Activated CD8-positive, alpha-beta memory T cell treated with anti-CD3 and anti-CD28 coated beads for 1 hour (primary cell): ENCODE measurements at places on chromosomes 6 and 20.

- no peak for DNase-seq
These were observed 33.3 kb downstream of the GABRR2 start for GRCh38 chr6:89281779-89282246.

GRCh38 chr20:46799781-46800408, 90.4 kb downstream of the SLC2A10 start:
- no peak for DNase-seq

DNA sequence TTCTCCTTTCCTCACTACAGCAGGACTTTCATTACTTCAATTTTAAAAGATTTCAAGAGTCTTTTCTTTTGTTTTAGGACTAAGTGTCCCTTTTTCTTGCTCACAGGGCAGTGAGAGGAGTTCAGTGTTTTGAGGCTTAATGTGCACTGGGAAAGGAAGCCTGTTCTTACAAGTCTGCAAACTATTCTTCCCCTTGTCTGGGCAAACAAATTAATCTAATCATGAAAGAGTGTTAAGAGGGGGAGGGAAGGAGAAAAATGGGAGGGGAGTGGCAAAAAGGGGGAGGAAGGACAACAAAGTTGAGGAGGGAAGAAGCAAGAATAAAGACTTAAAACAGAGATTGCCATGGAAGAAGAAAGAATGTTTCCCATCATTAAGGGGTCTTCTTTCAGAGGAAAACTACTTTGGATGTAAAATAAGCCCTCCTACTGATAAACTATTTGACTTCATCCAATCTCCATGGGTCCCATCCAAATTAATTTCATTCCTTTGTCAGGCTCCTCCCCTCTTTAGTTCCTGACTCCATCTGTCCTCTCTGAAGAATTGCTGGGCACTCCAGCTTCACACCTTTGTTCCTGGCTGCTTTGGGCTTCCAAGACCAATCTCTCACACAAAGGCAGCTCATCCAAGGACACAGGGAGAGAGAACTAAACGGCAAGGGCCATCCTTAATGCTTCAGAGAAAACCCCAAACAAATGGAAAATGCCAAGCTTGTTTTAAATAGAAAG, 244.5 kb downstream of the TPBG start:
- DNase-seq: no peak

GRCh38 chr6:20402092-20402341, 338 bp downstream of the E2F3 start:
- DNase-seq: no peak

DNA sequence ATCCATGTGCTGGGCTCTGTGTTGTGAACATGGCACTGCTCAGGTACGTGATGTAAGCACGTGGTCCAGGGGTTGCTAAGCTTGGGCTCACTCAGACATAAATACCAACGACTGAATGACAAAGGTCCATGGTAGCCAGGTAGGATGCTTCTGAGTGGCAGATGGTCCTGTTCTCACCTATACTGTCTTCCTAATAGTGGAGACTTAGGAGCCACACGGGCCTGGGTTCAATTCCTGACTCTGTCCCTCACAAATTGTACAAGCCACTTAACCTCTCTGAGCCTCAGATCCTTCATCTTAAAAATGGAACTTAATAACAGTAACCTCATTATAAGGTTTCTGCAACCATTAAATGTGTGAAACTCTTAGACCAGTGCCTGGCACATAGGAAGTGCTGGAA, 6.8 kb downstream of the GCM2 start:
- no peak for DNase-seq

- no peak for DNase-seq
These were observed 172.0 kb downstream of the VEGFA start for GRCh38 chr6:43942011-43942442.

- DNase-seq: no peak
These were observed 243.4 kb downstream of the TRDN start for GRCh38 chr6:123393331-123393730.

- DNase-seq: no peak
These were observed 10.4 kb upstream of the TDRD6 start for GRCh38 chr6:46677314-46677654.
